ENCODE measurements at places on chromosomes 3 and 15. TPM values are rescaled to one million over a fixed set of nuclear protein-coding genes. Genes with fewer than 3 reads are reported as not detected.

Gene HDGFL3
- 50.6 TPM for total RNA-seq

Gene P3H2
- total RNA-seq = 6.4 TPM

Gene CCDC80
- 114 TPM for total RNA-seq

Gene ADAMTS9
- 2.5 TPM for total RNA-seq

Gene SOX14
- not detected for total RNA-seq

Gene CPN2
- total RNA-seq = not detected

Gene ANKUB1
- total RNA-seq = not detected

Gene CRYGS
- 0.34 TPM for total RNA-seq

Gene GPR149
- total RNA-seq = not detected

Gene APPL1
- total RNA-seq = 23.4 TPM

Gene BFSP2
- not detected for total RNA-seq

Gene SIDT1
- total RNA-seq = not detected

Gene MEX3B
- total RNA-seq = 7.9 TPM

Gene TAGLN3
- 1.0 TPM for total RNA-seq

Gene GP9
- not detected for total RNA-seq

Gene SPINK8
- not detected for total RNA-seq

Gene PLCH1
- total RNA-seq = 0.30 TPM

Gene CCDC54
- total RNA-seq = not detected

Gene RFT1
- 14.8 TPM for total RNA-seq

Gene PIF1
- 22.0 TPM for total RNA-seq

Gene CYP11A1
- total RNA-seq = 0.84 TPM

Gene SLC2A2
- not detected for total RNA-seq

Gene TMCO5A
- not detected for total RNA-seq

Gene KY
- total RNA-seq = not detected

Gene DCBLD2
- 114 TPM for total RNA-seq

Gene ARL14
- total RNA-seq = not detected

Gene CLDN18
- not detected for total RNA-seq

Gene FOXB1
- total RNA-seq = not detected

Gene DAZL
- not detected for total RNA-seq

Gene CD276
- 91.6 TPM for total RNA-seq

Gene TM4SF18
- total RNA-seq = under 0.01 TPM

Gene LIPC
- total RNA-seq = 0.17 TPM

Gene TMCC1
- 3.4 TPM for total RNA-seq

Gene GNAT1
- not detected for total RNA-seq

Gene NLGN1
- total RNA-seq = 0.50 TPM

Gene BCL6
- total RNA-seq = 14.6 TPM

Gene FEZF2
- not detected for total RNA-seq

Gene TNNC1
- total RNA-seq = not detected

Gene WDR72
- under 0.01 TPM for total RNA-seq

Gene MFGE8
- total RNA-seq = 87.6 TPM

Gene TMEM207
- not detected for total RNA-seq

Gene FBXL22
- total RNA-seq = 0.15 TPM

Gene CEP152
- 5.4 TPM for total RNA-seq

Gene KAT2B
- total RNA-seq = 3.7 TPM

Gene COL7A1
- 29.3 TPM for total RNA-seq

Gene CMTM8
- 1.5 TPM for total RNA-seq

Gene CDHR4
- not detected for total RNA-seq

Gene A4GNT
- not detected for total RNA-seq

Gene DPPA2
- not detected for total RNA-seq

Gene FGD5
- total RNA-seq = under 0.01 TPM

Gene PPIP5K1
- 7.4 TPM for total RNA-seq

Gene CAV3
- not detected for total RNA-seq

Gene FBXW12
- total RNA-seq = not detected

Gene MUSTN1
- total RNA-seq = not detected

Gene SSUH2
- under 0.01 TPM for total RNA-seq

Measured in bronchus fibroblast of lung (primary cell).